ENCODE measurements at places on chromosomes 12 and 14.

- no peaks in the 10 kb centered on the region for H3K36me3 ChIP-seq
- H3K27me3 ChIP-seq = no peaks in the 10 kb centered on the region
- H3K4me1 ChIP-seq = peaks cover 2% of the 10 kb centered on the region
- DNase-seq = no peak
- no peak overlapping the region for H3K4me3 ChIP-seq
Measured at GRCh38 chr12:108591267-108591980, 6.5 kb downstream of the TMEM119 start.

DNA sequence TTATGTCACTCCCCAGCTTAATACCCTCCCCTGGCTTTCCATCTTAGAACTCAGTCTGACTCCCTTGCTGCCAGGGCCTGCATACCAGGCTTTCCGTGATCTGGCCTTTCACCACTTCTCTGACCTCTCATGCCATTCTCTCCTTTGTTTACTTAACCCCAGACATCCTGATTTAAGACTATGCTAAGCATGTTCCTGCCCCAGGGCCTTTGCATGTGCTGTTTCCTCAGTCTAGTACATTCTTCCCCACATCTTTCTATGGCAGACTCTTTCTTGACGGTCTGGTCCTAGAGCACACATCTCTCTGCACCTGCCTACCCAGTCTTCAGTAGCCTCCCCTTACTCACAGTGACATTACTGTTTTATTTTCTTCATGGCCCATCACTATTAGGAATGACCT, 42.2 kb downstream of the PLXNC1 start:
- no peaks in the 10 kb centered on the region for H3K36me3 ChIP-seq
- DNase-seq = no peak
- H3K4me1 ChIP-seq = no peaks in the 10 kb centered on the region
- H3K27ac ChIP-seq = no peak overlapping the region
- no peaks in the 10 kb centered on the region for H3K27me3 ChIP-seq

DNA sequence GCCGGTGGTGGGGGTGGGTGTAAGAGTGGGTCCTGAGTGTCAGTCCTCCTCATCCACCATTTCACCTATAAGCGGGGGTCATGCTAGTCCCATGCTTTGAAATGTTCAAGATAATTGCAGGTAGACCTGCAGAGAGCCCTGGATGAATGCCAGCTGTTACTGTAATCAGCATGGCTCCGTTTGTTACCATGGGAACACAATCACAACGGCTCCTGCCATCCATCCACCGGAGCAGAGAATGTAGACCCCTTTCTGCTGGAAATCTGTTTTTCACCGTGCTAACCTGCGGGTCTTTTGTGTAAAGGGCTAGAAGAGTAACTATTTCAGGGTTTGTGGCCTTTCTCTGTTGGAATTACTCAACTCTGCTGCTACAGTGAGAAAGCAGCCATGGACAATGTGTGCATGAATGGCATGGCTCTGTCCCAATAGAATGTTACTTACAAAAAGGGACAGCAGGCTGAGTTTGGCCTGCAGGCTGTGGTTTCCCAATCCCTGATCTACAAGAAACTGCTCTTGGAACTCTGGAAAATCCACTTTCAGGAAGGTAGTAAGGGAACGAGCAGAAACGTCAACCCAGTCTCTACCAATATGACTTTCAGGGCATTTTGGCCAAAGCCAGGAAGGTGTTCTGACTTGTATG, 36.1 kb downstream of the KCTD10 start:
- H3K36me3 ChIP-seq = no peaks in the 10 kb centered on the region
- peak; percentile 71 for DNase-seq
- no peaks in the 10 kb centered on the region for H3K27me3 ChIP-seq
- H3K4me1 ChIP-seq = peaks cover 2% of the 10 kb centered on the region
- no peak overlapping the region for H3K27ac ChIP-seq

GRCh38 chr14:102768223-102769048, 8.8 kb upstream of the TRAF3 start:
- H3K4me1 ChIP-seq = no peaks in the 10 kb centered on the region
- DNase-seq = no peak
- H3K4me3 ChIP-seq = no peak overlapping the region
- H3K27ac ChIP-seq = no peak overlapping the region
- no peaks in the 10 kb centered on the region for H3K36me3 ChIP-seq

GRCh38 chr12:98002887-98003493, 512.4 kb upstream of the TMPO start:
- H3K4me1 ChIP-seq = no peaks in the 10 kb centered on the region
- H3K36me3 ChIP-seq = no peaks in the 10 kb centered on the region
- peak; percentile 87 for DNase-seq
- H3K27me3 ChIP-seq = no peaks in the 10 kb centered on the region

DNA sequence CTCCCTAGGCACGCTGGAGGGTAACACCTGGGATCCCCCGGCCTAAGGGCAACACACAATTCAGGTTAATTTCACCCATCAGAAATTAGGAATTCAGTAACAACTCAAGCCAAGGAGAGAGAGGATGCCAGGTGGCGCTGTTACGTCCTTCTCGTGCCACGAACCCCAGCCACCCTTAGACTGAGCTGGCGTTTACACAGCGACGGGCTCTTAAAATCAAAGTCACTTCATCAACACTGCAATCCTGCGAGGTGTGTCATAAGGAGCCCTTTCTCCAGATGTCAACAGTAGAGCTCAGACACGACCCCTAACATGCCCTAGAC, 110.6 kb upstream of the TMEM132D start:
- no peaks in the 10 kb centered on the region for H3K36me3 ChIP-seq
- H3K27ac ChIP-seq = no peak overlapping the region
- no peak overlapping the region for H3K4me3 ChIP-seq

- no peaks in the 10 kb centered on the region for H3K36me3 ChIP-seq
- H3K4me1 ChIP-seq = peaks cover 15% of the 10 kb centered on the region
- H3K4me3 ChIP-seq = peak overlapping the region; percentile 72
- no peaks in the 10 kb centered on the region for H3K27me3 ChIP-seq
- peak; percentile 92 for DNase-seq
- peak overlapping the region; percentile 96 for H3K27ac ChIP-seq
Measured at GRCh38 chr14:22822016-22822570, 6.9 kb upstream of the SLC7A7 start.

DNA sequence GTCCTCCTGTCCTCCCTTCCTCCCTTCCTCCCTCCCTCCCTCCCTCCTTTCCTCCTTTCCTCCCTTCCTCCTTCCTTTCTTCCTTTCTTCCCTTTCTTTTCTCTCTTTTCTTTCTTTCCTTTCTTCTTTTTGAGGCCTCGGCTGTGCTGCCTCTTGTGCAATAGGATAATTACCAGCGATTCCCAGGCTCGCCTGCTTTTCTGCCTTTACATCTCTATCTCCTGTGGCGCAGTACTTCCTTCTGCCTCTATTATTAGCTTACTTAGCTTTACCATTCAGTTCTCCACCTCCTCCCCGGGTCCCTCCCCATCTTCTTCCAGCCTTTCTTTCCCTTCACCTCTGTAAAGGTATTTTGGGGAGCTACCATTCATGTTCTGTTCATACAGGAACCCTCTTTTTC, 19.9 kb downstream of the ETV6 start:
- H3K27me3 ChIP-seq = no peaks in the 10 kb centered on the region
- no peaks in the 10 kb centered on the region for H3K36me3 ChIP-seq
- H3K27ac ChIP-seq = no peak overlapping the region
- no peak for DNase-seq
- H3K4me1 ChIP-seq = peaks cover 19% of the 10 kb centered on the region

DNA sequence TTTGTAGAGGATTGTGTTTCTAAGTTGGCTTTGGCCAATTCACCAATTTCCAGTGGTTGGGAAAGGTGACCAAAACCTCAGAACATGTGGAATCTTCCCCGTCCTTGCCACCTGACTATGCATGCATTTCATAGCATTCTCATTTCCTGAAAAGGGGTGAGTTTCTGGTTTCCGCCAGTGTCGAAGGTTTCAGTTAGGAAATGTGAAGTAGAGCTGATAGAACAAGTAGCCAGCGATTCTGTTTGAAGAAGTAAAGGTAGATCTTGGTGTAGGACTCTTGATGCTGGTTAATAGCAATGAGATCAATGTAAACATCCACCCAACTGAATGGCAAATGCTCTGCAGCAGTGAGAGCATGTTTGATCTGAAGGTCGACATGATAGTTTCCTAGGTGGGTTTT, 15.9 kb downstream of the SMOC1 start:
- H3K27me3 ChIP-seq = no peaks in the 10 kb centered on the region
- no peak for DNase-seq
- H3K4me3 ChIP-seq = no peak overlapping the region
- H3K27ac ChIP-seq = no peak overlapping the region
- H3K4me1 ChIP-seq = no peaks in the 10 kb centered on the region

DNA sequence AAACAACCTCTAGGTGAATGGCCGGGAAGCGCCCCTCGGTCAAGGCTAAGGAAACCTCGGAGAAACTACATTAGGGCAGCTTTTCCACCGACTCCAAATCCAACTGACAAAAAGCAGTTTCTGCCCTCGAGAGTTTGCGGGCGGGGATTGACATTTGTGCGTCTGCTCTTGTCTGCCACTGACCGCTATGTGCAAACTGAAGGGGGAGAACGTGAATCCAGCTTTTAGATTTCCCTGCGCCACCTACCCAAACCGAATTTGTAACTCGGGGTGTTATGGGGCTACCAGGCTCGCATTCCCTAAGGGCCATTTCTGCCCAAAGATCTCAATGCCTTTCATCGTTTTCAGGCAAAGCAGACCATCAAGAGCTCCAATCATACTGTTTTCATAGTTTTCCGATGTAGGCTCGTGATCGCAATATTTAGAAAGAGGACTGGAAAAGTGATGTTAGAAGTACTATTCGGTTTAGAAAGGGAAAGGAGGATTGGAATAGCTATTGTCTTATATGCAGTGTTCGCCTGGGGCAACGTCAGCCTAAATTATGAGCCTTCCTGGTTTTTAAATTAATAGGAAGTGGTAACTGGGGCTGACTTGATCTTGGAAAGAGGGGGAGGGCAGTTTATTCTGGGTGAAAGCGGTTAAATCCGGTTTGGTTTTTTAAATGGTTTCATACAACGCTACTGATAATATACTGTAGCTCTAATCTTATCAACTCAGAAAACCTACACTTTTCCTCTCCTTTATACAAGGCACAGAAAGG, 45.4 kb downstream of the BCAT1 start:
- H3K27ac ChIP-seq = no peak overlapping the region
- peaks cover 18% of the 10 kb centered on the region for H3K4me1 ChIP-seq
- H3K36me3 ChIP-seq = no peaks in the 10 kb centered on the region
- H3K4me3 ChIP-seq = peak overlapping the region; percentile 55

GRCh38 chr14:77186911-77187648, 5.5 kb downstream of the TMEM63C start:
- no peak overlapping the region for H3K27ac ChIP-seq
- no peak overlapping the region for H3K4me3 ChIP-seq
- peaks cover 5% of the 10 kb centered on the region for H3K4me1 ChIP-seq
- H3K36me3 ChIP-seq = no peaks in the 10 kb centered on the region
- H3K27me3 ChIP-seq = no peaks in the 10 kb centered on the region
- DNase-seq = peak; percentile 71

DNA sequence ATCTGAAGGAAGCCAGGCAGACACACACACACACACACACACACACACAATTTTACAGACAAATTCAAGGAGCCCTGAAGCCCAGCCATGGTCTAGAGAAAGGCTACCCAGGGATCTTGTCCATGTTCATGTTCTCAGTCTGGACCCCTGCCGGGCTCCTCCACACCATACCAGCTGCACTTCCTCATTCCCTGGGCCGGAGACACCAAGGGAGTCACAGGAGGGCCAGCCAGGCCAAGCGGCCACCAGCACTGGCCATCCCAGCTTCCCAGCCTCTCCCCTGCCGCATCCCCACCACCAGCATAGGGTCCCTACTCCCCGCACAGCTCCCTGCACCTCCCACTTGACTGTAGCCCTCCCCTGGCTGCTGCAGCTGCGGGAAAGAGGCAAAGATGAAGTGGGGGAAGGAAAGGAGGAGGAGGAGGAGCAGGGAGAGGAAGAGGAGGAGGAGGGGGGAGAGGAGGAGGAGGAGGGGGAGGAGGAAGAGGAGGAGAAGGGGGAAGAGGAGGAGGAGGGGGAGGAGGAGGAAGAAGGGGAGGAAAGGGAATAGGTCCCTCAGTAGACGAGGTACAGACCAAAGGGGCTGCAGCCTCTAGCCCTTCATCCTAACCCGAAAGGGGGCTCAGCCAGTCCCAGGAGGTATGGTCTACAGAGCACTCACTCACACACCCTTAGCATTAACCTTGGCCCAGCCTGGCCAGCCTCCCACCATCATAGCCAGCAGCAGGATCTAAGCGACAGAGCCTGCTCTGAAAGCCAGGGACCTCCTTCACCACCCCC, 293.2 kb downstream of the DPF3 start:
- H3K4me3 ChIP-seq = no peak overlapping the region
- no peaks in the 10 kb centered on the region for H3K36me3 ChIP-seq
- H3K27ac ChIP-seq = no peak overlapping the region
- DNase-seq = no peak
- peaks cover 9% of the 10 kb centered on the region for H3K4me1 ChIP-seq
- no peaks in the 10 kb centered on the region for H3K27me3 ChIP-seq

GRCh38 chr12:13211859-13212664, 15.5 kb downstream of the EMP1 start:
- DNase-seq = peak; percentile 82
- H3K4me1 ChIP-seq = peaks cover 10% of the 10 kb centered on the region
- H3K36me3 ChIP-seq = no peaks in the 10 kb centered on the region

- H3K36me3 ChIP-seq = no peaks in the 10 kb centered on the region
- H3K27me3 ChIP-seq = no peaks in the 10 kb centered on the region
- no peak overlapping the region for H3K27ac ChIP-seq
- no peaks in the 10 kb centered on the region for H3K4me1 ChIP-seq
Measured at GRCh38 chr12:69903548-69903947, 78.5 kb downstream of the MYRFL start.

DNA sequence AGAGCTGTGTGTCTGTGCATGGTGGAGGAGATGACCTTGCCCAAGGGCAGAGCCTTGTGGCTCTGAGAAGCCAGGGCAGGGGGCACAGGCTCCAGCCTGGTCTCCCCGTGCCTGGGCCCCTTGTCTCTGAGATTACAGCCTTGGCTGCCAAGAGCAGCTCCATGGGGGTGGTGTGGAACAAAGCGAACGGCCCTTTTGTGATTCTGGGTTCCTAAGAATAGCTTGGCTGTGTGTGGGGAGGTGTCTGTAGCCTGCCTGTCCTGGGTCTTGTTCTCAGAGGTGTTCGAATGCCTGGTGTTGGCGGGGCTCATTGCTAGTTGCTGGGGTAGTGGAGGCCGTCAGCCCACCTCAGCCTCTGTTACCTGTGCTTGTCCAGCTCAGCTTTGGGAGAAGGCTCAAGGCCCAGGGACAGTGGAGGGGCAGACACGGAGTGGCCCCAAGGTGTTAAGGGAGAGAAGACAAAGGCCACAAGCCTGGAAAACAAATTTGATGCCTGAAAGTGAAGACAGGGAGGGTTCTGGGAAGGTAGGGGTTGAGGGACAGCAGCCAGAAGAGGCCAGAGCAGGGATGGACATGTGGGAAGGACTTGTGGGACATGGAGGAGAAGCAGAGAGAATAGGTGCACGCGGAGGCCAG, 7.4 kb upstream of the MYH7 start:
- no peak overlapping the region for H3K27ac ChIP-seq
- no peaks in the 10 kb centered on the region for H3K27me3 ChIP-seq
- no peak overlapping the region for H3K4me3 ChIP-seq
- H3K36me3 ChIP-seq = no peaks in the 10 kb centered on the region
- no peaks in the 10 kb centered on the region for H3K4me1 ChIP-seq
